ENCODE measurements at places on chromosomes 7 and 10.

- DNase-seq: no peak
These were observed 243.1 kb upstream of the KIAA1217 start for GRCh38 chr10:23965880-23966279.

DNA sequence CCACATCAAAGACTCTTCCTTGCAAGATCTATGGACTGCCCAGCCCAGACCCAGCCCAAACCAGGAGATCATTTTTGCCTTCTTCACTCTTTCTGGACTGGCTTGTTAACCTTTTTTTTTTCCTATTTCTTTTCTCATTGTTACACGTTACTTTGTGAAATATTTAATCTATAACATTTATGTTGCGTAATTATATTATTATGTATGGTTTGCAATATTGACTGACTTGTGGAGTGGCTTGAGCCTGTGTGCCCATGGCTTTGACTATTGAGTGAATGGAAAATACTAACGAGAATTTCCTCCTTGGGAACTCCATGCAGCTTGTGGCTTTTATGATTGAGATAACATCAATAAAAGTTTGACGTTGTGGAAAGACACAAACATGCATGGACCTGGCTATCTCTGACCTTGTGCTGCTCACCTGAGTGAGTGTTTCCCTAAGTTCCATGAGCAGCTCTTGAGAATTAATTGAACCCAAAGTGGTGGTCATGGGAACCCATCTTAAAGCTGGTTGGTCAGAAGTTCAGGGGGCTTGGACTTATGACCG lies 1641.3 kb upstream of the LRRTM3 start:
- no peak for DNase-seq

DNA sequence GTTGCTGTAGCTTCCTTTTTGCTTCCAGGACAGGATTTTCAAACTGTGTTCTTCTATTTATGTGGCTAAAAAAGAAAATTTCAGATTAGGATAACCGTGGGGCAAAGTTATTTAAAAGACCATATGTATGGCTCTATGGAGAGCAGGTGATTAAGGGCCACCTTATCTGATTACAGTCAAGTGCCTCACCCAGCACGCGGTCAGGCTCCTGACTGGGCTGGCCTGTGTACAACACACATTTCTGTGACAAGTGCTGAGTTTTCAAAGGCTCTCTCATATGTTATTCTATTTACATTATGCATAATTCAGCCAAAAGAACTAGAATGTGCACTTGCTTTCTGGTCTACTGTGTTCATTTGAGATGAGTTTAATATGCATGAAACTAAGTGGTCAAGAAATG lies 547.4 kb downstream of the PHTF2 start:
- DNase-seq: no peak

DNA sequence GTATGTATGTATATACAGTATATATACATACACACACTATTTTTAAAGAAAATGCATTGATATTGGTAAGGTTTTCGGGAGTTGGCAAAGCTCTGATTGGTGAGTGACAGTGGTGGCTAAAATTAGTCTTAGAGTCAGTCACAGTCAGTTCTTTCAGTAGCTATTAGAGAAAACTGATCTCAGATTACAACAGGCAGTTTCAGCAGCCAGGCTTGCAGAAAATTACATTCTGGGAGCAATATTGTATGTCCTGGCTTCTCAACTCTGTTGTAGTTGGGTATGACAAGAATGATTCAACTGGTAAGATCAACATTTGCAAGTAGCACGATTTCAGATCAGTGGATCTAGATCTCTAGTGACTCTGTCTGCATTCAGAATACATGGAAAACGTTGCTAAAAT lies 897.9 kb upstream of the AUTS2 start:
- DNase-seq: no peak

GRCh38 chr7:20220921-20221547 lies 3.9 kb upstream of the MACC1 start:
- DNase-seq: no peak

- no peak for DNase-seq
These were observed 280.2 kb upstream of the HGF start for GRCh38 chr7:82049891-82050533.

DNA sequence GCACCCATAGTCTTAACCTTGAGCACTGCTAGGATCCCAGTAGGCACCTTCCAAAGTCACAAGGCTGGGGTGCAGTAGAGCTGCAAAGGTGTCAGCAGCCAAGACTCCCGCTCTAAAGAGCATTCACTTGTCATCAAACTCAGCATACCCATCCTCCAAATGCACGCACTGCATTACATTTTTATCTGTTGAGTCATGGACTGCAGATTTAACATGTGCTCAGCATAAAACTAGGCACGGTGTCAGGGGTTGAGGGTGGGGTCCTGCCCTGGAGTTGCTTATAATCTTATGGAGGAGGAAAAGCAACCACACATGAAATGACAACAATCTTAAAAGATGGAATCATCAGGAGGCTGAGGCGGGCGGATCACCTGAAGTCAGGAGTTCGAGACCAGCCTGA lies 102.6 kb downstream of the PARP12 start:
- DNase-seq: no peak

- DNase-seq: no peak
These were observed 13.3 kb downstream of the OTUD1 start for GRCh38 chr10:23452033-23452655.

- no peak for DNase-seq
These were observed 90.2 kb upstream of the AGK start for GRCh38 chr7:141460781-141461715.

All from stimulated activated CD4-positive, alpha-beta T cell treated with anti-CD3 and anti-CD28 coated beads, Interleukin-1b, Interleukin-23, amount 100 ng/mL, for 4 hours (primary cell).